ENCODE measurements at places on chromosomes 2 and 18. TPM values are rescaled to one million over a fixed set of nuclear protein-coding genes. Genes with fewer than 3 reads are reported as not detected.

Gene SLC30A3
- total RNA-seq = not detected

Gene INHA
- total RNA-seq = not detected

Gene GALNT13
- total RNA-seq = not detected

Gene OLA1
- total RNA-seq = 20.6 TPM

Gene SERPINE2
- 27.4 TPM for total RNA-seq

Gene GPR45
- total RNA-seq = not detected

Gene NOSTRIN
- 69.6 TPM for total RNA-seq

GRCh38 chr2:123720760-123721159 lies 304.3 kb upstream of the CNTNAP5 start:
- DNase-seq = no peak
- H3K27me3 ChIP-seq = no peaks in the 10 kb centered on the region
- no peak overlapping the region for H3K4me3 ChIP-seq
- no peak overlapping the region for H3K27ac ChIP-seq

- H3K27ac ChIP-seq = peak overlapping the region; percentile 99
- no peaks in the 10 kb centered on the region for H3K27me3 ChIP-seq
- peaks cover 20% of the 10 kb centered on the region for H3K36me3 ChIP-seq
These were observed 928 bp downstream of the NAGK start for GRCh38 chr2:71069376-71069775.

- peaks cover 8% of the 10 kb centered on the region for H3K36me3 ChIP-seq
- peak overlapping the region; percentile 55 for H3K27ac ChIP-seq
- H3K27me3 ChIP-seq = no peaks in the 10 kb centered on the region
- peaks cover 91% of the 10 kb centered on the region for H3K4me1 ChIP-seq
These were observed 5.0 kb downstream of the ACTR2 start for GRCh38 chr2:65232636-65233035.

DNA sequence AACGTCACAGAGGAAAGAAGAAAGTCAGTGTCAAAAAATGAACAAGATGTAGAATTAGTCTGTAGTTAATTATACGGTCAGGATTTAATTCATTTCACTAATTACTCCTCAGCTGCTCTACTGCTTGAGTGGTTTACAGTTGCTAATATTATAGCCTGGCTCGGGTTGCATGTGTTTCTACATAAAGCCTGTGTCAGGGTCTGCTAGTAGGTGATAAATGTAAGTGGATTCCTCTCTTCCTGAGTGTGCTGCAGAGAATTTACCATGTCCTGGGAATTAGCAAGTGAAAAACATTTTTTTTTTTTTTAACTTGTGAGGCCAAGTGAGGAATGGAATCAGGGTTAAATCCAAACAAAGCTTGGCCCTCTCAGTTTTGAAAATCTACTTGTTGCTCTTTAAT lies 622.6 kb downstream of the EPHA4 start:
- no peaks in the 10 kb centered on the region for H3K4me1 ChIP-seq
- no peak overlapping the region for H3K27ac ChIP-seq
- H3K4me3 ChIP-seq = no peak overlapping the region
- no peak for DNase-seq
- H3K36me3 ChIP-seq = no peaks in the 10 kb centered on the region

DNA sequence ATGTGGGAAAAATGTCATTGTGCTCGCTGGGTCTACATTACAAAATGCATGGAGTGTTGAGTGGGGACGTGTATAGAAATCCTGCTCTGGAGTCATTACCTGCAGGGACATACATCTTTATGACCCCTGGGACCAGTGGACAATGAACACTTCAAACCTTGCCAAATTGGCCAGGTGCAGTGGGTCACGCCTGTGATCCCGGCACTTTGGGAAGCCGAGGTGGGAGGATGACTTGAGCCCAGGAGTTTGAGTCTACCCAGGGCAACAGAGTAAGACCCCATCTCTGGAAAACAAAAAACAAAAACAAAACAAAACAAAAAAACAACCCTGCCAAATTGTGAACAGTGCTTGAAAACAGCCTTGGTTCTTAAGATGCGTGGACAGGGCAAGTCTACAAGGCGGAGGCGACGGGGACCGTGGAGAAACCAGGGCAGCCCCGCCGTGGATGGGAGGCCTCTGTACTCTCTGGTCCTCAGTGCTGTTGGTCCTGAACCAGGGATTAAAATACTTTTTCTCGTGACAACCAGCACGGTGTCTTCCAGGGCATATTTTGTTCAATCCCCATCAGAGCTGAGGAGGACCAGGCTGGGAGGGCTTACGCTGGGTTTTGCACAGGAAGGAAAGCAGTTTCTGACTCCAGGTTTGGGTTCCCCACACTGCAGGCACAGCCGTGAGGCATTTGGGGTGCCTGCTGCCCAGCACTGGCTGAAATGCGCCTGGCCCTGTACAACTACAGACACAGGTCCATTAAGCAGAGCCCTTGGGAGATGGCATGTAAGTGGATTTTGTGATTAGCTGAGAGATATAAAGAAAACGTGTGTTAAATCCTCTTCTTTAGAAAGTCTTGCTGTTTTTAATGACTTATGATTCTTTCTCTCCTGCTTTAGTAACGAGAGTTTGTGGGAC lies 13.7 kb downstream of the COLEC11 start:
- no peaks in the 10 kb centered on the region for H3K27me3 ChIP-seq
- no peaks in the 10 kb centered on the region for H3K4me1 ChIP-seq
- no peak overlapping the region for H3K4me3 ChIP-seq
- DNase-seq = peak; percentile 19
- no peak overlapping the region for H3K27ac ChIP-seq

DNA sequence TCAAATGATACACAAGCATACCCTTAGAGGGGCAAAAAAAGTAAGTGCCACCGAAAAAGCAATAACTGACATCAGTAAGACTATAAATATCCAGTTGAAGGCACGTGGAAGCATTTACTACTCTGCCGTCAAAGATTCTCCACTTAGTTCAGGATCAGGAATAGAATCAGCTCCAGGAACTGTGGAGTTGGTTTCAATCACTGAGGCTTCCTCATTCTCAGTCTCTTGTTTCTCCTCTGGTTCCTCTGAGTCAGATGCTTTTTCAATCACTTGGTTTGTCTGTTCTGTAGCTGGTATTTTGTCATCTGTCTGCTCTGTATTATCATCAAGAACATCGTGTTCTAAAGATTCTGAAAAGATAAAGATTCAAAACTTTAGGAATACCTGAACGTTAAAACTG lies 72.2 kb downstream of the LNPK start:
- peaks cover 21% of the 10 kb centered on the region for H3K36me3 ChIP-seq
- DNase-seq = no peak
- no peaks in the 10 kb centered on the region for H3K4me1 ChIP-seq
- H3K27ac ChIP-seq = no peak overlapping the region
- H3K4me3 ChIP-seq = no peak overlapping the region
- no peaks in the 10 kb centered on the region for H3K27me3 ChIP-seq

DNA sequence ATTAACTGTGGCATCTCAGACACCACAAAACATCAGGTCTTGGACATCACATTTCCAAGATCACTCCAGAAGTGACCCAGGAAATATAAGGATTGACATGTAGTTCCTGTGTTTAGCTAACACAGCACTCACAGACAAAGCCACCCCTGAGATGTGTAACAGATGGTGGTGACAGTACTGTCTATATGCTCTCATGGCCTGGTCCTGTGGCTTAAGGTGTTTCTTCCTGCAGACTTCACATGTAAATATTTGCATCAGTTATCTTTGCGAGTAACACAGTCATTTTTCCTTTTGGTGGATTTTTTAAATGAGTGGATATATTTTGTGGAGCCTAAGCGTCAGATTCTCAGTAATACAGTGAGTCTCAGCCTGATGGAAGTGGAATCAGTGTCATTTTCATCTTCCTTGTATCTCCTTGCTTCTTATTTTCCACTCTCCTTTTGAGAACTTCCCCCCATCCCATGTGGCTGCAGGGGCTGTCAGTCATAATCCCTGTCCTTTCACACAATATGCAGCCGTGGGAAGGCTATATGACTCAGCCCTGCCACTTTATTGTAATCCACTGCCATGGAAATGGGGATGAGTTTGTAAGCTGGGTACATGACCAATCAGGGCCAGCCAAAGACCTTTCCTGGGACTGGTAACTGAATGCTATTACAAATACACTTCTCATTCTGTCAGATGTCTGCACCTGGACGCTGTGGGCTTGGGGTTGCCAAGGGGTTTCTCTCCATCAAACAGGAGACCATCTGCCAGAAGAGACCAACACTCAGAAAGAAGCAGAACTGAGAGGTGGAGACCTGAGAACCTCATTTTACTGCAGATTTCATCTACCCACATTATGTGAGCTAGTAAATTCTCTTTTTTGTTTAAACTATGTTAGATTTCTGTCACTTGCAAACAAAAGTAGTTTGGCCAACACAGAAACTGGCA lies 74.3 kb downstream of the ICOS start:
- no peaks in the 10 kb centered on the region for H3K27me3 ChIP-seq
- H3K36me3 ChIP-seq = no peaks in the 10 kb centered on the region
- DNase-seq = no peak
- H3K4me1 ChIP-seq = peaks cover 6% of the 10 kb centered on the region
- H3K27ac ChIP-seq = no peak overlapping the region
- H3K4me3 ChIP-seq = no peak overlapping the region

- H3K4me1 ChIP-seq = peaks cover 19% of the 10 kb centered on the region
- no peak overlapping the region for H3K27ac ChIP-seq
These were observed 11.1 kb downstream of the MBP start for GRCh38 chr18:77121523-77121922.

DNA sequence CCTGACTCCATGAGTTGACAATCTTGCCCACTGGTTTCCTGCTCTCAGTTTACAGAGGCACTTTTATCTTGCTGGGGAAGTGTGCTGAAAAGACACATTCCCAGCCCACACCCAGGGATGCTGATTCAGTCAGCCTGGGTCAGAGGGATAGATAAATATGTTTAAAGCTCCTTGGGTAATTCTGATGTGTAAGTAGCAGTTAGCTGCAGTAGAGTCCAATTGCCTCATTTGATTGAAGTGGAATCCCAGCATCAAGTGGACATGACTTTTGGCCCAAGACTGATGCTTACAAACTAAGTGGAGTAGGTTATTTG lies 29.4 kb downstream of the PSD4 start:
- H3K4me3 ChIP-seq = no peak overlapping the region
- no peaks in the 10 kb centered on the region for H3K27me3 ChIP-seq
- H3K27ac ChIP-seq = no peak overlapping the region
- H3K36me3 ChIP-seq = peaks cover 29% of the 10 kb centered on the region

- H3K27ac ChIP-seq = no peak overlapping the region
- no peaks in the 10 kb centered on the region for H3K27me3 ChIP-seq
- H3K36me3 ChIP-seq = no peaks in the 10 kb centered on the region
- no peaks in the 10 kb centered on the region for H3K4me1 ChIP-seq
These were observed 32.2 kb downstream of the IKZF2 start for GRCh38 chr2:213119061-213119809.

GRCh38 chr2:121329786-121330185 lies 44.8 kb upstream of the TFCP2L1 start:
- H3K27me3 ChIP-seq = no peaks in the 10 kb centered on the region
- no peak overlapping the region for H3K4me3 ChIP-seq
- no peak overlapping the region for H3K27ac ChIP-seq
- H3K4me1 ChIP-seq = no peaks in the 10 kb centered on the region
- DNase-seq = no peak
- no peaks in the 10 kb centered on the region for H3K36me3 ChIP-seq

GRCh38 chr2:232549655-232550353 lies 553 bp downstream of the TIGD1 start:
- peak overlapping the region; percentile 98 for H3K27ac ChIP-seq
- H3K4me3 ChIP-seq = peak overlapping the region; percentile 87

- H3K27ac ChIP-seq = no peak overlapping the region
- H3K4me1 ChIP-seq = no peaks in the 10 kb centered on the region
- peak; percentile 62 for DNase-seq
- H3K4me3 ChIP-seq = no peak overlapping the region
- H3K27me3 ChIP-seq = no peaks in the 10 kb centered on the region
These were observed 242.6 kb downstream of the PHLPP1 start for GRCh38 chr18:62957885-62958472.

- H3K36me3 ChIP-seq = peaks cover 4% of the 10 kb centered on the region
- no peak overlapping the region for H3K27ac ChIP-seq
These were observed 11.4 kb downstream of the RAB31 start for GRCh38 chr18:9719421-9719981.
